ENCODE measurements at places on chromosomes 2 and 18.
A peak's percentile ranks its signal among the peaks of the same experiment; 100 is the strongest.

- no peak for DNase-seq
These were observed 21.6 kb downstream of the TNS1 start for GRCh38 chr2:217981084-217981730.

DNA sequence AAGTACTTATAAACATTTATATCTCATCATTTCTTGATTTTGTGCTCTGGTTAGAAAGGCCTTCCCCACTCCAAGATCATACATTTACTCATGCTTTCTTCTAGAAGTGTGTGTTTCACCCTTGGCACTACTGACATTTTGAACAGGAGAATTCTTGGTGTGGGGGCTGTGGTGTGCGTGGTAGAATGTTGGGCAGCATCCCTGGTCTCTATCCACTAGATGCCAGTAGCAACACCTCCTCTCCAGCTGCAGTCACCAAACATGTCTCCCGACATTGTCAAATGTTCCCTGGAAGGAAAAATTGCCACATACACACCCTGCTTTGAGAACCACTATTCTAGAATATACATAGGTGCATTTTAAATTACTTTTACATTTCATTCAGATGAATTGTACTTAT, 8.7 kb upstream of the TGIF1 start:
- no peak for DNase-seq

DNA sequence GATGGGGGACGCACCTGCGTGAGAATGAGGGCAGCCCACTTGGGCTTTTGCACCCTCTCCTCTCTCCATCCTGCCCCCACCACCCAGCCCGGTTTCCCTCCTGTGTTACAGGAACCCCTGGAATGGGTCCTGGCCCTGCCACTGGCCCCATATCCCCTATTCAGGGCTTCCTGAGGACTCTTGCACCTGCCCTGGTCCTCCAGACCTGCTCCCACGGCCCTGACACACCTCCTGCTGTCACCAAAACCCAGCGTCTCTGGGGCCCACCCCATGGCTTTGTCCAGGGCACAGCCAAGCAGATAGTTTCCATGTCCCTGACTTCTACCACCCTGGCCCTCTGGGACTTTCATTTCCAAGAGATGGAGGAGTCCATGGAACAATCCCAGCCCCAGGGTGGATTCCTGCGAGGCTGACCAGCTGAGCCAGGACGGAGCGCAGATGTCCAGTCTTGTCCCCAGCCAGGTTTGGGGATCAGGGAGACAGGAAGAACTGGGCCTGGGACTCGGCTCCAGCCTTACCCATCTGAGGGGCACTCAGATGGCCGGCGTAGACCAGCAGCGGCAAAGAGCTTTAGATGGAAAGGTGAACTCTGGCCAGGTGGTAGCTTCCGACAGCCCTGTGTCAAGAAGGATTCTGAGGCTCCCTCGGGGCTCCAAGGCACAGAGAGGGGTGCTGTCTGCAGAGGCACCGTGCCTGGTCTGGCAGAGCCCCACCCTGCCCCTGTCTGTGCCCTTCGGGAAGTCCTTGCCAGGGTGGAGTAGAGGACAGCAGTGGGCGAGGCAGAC, 12.0 kb downstream of the GPR35 start:
- no peak for DNase-seq

- no peak for DNase-seq
These were observed 39.4 kb upstream of the NCKAP5 start for GRCh38 chr2:133607679-133608078.

DNA sequence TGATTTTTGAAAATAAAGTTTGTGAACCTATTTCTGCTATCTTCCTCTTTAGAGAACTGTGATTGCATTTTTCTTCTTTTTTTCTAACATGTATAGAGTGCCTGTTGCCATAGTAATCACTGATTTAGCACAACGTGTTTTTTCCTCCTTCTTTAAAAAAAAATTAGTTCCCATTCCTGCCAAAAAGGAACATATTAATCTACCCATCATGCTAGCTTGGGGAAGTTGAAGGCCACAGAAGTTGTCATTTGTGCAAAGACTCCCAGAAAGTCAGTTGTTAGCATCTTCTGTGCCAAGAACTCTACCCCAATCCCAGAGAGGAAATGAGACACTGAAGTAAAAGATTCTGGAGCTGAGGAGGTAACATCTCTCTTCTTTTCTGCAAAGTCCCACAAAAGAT, 57.3 kb downstream of the SLC8A1 start:
- DNase-seq, result no peak

GRCh38 chr18:45106331-45106774, 425.7 kb downstream of the SETBP1 start:
- no peak for DNase-seq

GRCh38 chr2:237358721-237359517, 55.0 kb downstream of the COL6A3 start:
- no peak for DNase-seq

DNA sequence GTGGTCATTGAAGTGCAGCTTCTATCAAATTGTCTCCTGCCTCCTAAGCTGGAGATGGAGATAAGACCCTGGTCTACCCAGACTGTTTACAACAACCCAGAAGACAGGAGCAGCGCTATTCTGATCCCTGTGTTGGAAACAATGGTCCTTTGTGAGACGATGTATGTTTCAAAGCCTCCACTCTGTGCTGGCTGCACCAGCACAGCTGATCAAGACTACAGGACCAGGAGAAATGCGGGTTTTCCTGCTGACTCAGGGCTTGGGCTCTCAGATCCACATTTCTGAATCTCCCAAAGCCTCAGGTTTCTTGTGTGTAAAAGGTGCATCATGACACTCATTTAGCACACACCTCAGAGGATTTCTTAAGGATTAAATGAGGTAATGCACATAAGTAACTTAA, 92.0 kb downstream of the POU3F3 start:
- DNase-seq, result no peak

GRCh38 chr2:227106845-227107759, 56.9 kb downstream of the COL4A4 start:
- DNase-seq, result peak; percentile 37

GRCh38 chr2:73268830-73269685, 15.2 kb downstream of the FBXO41 start:
- DNase-seq, result peak; percentile 77

- peak; percentile 55 for DNase-seq
These were observed 77.4 kb downstream of the DCDC2C start for GRCh38 chr2:3780477-3781402.

DNA sequence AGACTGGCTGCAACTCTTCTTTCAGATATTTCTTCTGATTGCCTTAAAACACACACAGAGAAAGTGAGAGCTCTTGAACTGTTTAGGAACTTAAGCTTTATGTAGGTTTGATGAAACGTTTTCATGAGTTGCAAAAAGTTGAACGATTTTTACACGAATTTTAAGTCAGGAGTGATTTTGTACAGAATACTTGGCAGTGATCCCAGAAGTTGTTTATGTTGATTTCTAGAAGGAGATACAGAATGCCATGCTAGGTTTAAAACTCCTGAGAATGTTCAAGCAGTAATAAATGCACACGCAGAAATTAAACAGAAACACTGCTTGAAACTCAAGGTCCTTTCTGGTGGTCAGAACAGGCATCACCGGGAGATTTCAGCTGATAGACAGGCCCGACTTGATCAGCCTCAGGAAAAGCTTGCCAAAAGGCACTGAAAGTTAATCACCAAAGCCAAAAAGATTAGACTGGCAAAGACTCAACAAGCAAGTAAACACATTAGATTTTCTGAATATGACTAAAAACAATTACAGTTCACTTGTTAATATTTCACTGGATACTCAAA, 123.1 kb downstream of the SOCS6 start:
- DNase-seq, result no peak

DNA sequence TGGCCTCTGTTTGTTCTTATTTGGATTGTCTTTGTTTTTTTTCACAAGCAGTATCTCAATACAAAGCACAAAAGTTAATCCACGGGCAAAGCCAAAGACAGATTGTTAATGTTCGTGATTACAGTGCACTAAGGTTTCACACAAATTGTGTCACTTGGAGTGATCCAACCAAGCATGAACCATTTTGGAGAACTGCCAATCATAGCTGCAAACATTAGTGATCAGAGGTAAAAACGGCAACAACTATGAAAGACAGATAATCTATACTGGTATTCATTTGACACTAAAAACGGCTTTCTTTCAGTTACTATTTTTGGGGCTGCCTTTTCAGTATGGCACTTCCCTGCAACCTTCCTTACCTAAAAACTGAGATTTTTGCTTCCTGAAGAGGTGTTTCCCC, 213.1 kb upstream of the GULP1 start:
- DNase-seq, result no peak

GRCh38 chr2:189862751-189863150, 78.5 kb downstream of the PMS1 start:
- no peak for DNase-seq

DNA sequence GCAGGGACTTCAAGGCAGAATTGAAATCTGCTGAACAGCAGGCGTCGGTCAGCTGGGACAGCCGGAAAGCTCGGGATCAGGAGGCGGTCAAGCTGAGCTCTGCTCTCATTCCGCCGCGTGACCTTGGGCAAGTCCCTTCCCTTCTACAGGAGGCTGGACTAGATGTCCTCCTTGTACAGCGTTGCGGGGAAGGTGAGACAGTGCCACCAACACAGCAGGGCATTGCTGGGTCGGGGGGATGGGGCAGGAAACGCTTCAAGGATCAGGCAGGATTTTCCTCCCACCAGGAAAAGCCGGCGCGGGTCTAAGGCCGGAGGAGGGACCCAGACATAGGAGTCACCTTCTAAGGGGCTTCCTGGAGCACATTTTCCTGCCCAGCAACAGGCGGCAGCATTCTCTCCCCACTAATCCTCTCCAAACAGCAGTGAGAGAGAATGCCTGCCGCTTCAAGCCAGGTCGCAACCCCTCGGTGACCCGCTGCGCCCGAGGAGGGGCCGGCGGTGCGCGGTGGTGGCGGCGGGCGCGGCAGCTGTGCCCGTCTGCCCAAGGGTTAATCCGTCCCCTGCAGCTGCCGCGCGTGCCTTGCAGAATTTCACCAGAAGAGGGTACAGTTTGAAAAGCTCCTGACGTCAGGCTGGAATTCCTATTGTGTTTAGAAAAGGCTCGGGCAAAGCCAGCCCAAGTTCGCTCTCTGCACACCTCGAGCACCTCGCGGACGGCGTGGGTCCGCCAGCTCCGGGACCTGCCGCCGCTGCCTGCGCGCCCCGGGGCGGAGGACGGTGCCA, at the start of gene KCNF1:
KCNF1 (plus strand) TSS at position 644 of the 785 bp plus-strand sequence. CDS start 493 bp downstream, outside the sequence.
- peak; percentile 88 for DNase-seq

GRCh38 chr2:19843992-19844515, 57.7 kb downstream of the TTC32 start:
- no peak for DNase-seq

DNA sequence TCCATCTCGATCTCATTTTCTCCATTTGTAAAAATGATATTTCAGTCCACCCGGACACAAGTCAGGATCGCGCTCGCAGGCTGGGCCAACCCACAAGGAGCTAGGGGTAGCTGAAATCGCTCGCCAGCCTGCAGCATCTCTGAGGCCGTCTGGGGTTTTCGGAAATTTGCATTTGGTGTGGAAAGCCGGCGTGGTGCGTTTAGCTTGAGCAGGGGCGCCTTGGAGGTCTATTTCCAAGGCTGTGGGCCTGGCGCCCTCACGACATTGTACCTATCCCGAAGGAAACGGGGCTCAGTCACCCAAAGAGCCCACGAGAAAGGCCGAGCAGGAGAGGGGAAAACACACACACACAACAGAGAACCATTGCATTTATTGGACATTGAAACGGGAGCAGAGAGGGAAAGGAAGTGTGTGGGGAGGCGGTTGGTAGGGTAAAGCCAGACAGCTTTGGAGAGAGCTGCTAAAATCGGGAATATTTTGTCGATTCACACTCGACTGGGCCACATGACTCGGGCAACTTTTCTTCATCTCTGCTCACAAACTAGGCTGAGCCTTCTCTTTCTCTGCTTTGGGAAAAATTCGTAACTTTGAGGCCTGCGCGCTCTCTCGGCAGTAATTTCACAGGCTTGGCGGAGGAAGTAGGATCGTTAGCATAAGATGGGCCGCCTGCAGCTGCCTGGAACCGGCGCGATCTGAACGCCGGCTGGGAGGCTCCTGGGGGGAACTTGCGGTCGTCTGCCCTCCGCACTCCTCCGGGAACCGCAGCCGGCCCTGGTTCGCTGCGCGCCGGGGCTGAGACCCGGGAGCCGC, 1.1 kb upstream of the HOXD8 start:
- no peak for DNase-seq

DNA sequence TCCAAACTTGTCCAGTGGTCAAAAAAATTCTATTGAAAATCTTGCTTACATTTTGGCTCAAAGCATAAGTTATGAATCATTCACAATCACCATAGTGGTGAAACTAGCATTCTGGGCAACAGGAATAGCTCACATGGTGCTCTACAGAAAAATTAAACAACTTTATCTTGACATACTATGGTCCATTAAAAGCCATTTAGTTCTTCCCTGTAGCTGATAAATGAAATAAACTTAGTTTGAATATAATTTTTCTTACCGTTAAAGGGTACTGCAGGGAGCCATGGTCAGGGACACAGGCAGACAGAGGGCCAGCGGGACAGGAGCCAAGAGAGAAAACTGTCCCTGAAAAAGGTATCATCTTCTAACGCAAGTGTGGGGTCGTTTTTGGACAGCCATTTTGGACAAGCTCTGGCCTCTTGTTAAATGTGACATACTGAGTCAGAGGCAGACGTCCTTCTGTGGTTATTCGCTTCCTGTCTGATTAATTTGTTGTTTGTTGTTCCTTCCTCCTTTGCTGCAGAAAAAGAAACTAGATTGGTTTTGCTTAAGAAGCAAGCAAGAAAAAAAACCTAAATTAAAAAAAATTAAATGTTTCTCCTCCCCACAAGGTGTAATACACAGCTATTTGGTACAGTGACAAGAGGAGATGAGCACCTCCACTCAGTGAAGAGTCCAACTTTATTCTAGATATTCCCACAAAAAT, at the start of gene WIPF1:
WIPF1 (minus strand) TSS at position 460 of the 703 bp plus-strand sequence. CDS start 12,231 bp downstream, outside the sequence.
- no peak for DNase-seq

DNA sequence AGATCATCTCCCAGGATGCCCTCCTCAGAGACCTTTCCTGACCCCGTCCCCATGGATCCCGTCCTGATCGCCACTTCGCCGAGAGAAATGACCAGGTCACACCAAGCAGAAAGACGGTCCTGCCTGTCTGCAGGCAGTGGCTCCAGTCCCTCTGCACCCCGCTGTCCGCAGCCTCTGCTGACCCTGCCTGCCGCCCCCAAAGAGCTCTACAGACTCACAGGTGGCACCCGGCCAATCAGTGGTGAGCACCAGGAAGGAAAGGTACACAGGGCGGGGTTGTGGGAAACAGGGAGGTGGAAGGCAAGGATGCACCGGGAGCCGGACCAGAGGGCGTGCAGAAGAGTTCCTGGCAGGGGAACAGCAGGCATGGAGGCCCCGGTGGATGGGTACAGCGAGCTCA, 94.8 kb downstream of the NDUFA10 start:
- DNase-seq, result no peak
